ENCODE measurements at places on chromosomes 4 and X.
A peak's percentile ranks its signal among the peaks of the same experiment; 100 is the strongest.

- H3K36me3 ChIP-seq: no peaks in the 10 kb centered on the region
- no peak overlapping the region for H3K4me3 ChIP-seq
- H3K27ac ChIP-seq: no peak overlapping the region
- no peaks in the 10 kb centered on the region for H3K4me1 ChIP-seq
Observed at GRCh38 chr4:7132730-7133582, 59.4 kb upstream of the SORCS2 start.

DNA sequence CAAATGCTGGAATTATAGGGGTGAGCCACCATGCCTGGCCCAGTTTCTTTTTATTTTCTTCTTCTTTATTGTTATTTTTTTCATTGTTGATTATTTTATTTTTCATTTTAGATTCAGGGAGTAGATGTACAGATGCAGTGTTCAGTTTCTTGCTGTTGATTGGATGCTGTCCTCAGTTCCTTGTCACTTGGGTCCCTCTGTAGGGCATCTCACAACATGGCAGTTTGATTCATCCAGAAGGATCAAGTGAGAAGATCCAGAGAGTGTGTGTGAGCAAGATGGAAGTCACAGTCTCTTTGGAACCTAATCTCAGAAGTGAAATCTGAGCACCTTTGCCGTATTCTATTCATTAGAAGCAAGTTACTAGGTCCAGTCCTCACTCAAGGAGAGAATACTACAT, 20.9 kb downstream of the HMGB3 start:
- DNase-seq: no peak
- H3K27me3 ChIP-seq: no peaks in the 10 kb centered on the region
- no peak overlapping the region for H3K27ac ChIP-seq
- no peaks in the 10 kb centered on the region for H3K36me3 ChIP-seq
- no peaks in the 10 kb centered on the region for H3K4me1 ChIP-seq
- H3K4me3 ChIP-seq: no peak overlapping the region

DNA sequence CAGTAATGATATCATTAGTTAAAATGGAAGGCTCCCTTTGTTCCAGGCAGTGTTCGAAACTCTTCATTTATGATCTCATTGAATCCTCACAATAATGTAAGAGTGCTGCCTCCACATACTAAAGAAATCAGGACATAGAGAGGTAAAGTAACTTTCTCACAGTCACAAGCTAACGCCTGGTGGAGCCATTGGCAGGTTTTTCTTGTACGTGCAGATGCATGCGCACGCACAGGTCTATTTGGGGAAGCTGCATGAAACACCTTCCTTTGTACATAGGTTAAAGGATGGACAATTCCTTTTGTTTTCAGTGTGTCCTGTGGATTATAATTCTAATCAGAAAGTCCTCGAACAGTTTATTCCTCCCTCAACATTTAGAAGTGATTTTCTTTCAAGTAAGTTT, 176.2 kb downstream of the RAPGEF2 start:
- DNase-seq: no peak
- no peaks in the 10 kb centered on the region for H3K36me3 ChIP-seq
- H3K27ac ChIP-seq: no peak overlapping the region
- H3K27me3 ChIP-seq: no peaks in the 10 kb centered on the region
- no peak overlapping the region for H3K4me3 ChIP-seq
- no peaks in the 10 kb centered on the region for H3K4me1 ChIP-seq

DNA sequence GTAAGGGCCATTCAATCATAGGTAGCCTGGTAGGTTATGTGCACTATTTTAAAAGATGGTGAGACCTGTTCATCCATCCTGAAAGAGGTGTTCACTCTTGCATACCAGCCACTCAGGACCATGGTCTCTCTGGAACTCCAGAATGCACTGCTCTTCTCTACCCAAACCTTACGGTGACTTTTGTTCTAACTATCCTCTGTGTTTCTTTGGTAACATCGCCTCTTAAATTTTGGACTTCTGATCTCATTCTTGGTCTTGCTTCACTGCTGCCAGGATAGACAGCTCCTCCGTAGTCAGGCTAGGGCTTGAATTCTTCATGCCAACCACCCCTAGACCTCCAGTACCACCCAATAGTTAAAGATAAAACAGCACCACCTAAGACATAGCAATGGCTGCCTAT, 346.3 kb upstream of the GALNT7 start:
- H3K27me3 ChIP-seq: no peaks in the 10 kb centered on the region
- no peak for DNase-seq
- no peaks in the 10 kb centered on the region for H3K36me3 ChIP-seq
- H3K4me1 ChIP-seq: no peaks in the 10 kb centered on the region
- H3K4me3 ChIP-seq: no peak overlapping the region

DNA sequence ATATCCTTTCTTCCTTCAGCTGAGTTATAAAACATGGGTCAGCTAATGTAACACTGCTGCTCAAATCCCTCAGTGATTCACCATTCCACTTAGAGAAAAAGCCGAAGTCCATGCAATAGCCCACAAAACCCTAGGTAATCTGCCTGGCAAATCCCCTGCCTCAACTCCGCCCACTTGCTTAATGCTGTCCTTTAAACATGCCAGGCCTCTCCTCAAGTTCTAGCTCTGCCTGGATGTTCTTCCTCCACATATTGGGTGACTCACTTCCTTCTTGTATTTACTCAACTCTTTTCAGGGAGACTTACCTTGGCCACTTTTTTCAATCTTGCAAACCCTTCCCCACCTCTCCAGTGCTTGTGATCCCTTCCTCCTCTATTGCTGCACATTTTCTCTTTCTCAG, 89.8 kb downstream of the EMCN start:
- no peak for DNase-seq
- no peaks in the 10 kb centered on the region for H3K36me3 ChIP-seq
- no peak overlapping the region for H3K27ac ChIP-seq
- no peaks in the 10 kb centered on the region for H3K27me3 ChIP-seq

DNA sequence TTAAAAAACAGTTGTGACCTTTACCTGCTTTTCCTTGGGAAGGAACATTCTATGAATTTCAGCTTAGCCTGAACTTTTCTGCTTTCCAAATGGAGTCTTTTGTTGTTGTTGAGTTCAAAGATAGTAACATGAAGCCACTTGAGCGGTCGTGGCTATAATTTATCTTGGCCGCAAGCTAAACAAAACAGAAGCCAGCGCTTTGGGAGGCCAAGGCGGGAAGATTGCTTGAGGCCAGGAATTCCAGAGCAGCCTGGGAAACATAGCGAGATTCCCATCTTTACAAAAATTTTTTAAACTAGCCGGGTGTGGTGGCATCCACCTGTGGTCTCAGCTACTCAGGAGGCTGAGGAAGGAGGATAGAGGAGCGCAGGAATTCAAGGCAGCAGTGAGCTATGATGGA, 29.9 kb downstream of the TKTL1 start:
- no peak overlapping the region for H3K27ac ChIP-seq
- no peaks in the 10 kb centered on the region for H3K27me3 ChIP-seq
- H3K4me1 ChIP-seq: peaks cover 30% of the 10 kb centered on the region
- no peak overlapping the region for H3K4me3 ChIP-seq
- no peaks in the 10 kb centered on the region for H3K36me3 ChIP-seq

GRCh38 chrX:130094696-130095095, 15.6 kb downstream of the ELF4 start:
- peaks cover 51% of the 10 kb centered on the region for H3K4me1 ChIP-seq
- H3K4me3 ChIP-seq: no peak overlapping the region
- H3K27ac ChIP-seq: no peak overlapping the region
- no peaks in the 10 kb centered on the region for H3K27me3 ChIP-seq

DNA sequence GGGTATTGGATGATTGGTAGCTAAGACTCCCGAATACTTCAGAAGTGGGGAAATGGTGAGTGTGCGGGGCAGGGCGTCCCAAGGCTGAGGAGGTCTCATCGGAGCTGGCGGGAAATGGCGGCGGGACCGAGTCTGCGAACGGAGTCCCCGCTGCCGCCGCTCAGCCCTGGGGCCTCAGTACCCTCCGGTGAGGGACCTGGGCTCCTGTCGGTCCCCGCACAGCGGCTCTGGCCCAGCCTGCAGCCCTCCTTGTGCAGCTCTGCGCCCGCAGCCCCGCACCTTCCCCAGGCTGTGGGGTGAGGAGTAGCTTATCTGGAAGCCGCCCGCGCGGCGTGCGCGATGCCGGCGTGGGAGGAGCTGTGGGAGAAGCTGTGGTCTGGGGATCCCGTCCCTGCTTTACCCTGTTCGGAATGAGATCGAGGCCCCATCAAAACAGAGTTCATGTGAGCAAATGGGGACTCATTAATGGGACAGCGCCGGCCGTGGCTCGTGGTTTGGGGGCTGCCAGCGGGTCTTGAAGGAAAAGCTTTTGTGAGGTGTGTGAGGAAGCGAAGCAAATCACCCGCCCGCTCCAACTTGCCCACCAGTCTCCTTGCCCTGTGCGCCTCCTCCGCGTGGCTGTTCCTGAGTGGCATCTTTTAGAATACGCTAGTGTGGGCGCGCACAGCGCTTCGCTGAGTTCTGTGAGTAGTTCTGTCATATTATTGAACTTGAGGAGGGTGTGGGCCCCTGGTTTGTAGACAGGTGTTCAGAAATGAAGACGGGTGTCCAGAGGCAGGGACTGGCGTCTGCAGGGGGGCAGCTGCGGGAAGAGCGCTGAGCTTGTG, 531 bp downstream of the ZNF141 start:
- peak overlapping the region; percentile 89 for H3K27ac ChIP-seq
- peaks cover 13% of the 10 kb centered on the region for H3K36me3 ChIP-seq
- H3K4me3 ChIP-seq: peak overlapping the region; percentile 91
- DNase-seq: no peak
- H3K4me1 ChIP-seq: peaks cover 7% of the 10 kb centered on the region

GRCh38 chr4:17335371-17335770, 176.5 kb downstream of the QDPR start:
- H3K36me3 ChIP-seq: no peaks in the 10 kb centered on the region
- H3K27ac ChIP-seq: no peak overlapping the region
- no peak overlapping the region for H3K4me3 ChIP-seq
- H3K4me1 ChIP-seq: peaks cover 14% of the 10 kb centered on the region
- no peaks in the 10 kb centered on the region for H3K27me3 ChIP-seq

DNA sequence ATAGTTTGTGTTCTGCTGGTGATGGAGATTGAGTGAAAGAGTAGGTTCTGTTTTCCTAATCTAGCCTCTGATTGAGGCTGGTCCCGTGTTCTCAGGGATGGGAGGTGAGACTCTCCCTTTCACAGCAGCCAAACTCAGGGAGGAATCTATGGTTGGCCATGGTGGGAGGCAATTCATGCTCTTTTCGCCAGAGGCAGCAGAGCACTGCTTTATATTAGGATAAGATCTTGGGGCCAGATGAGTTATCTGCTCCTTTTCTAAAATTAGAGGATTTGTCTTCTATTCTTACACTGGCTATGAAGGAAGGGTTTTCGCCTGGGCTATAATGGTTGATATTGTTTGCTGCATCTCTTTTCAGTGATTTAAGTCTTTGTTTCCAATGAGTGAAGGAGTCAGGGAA, 63.9 kb upstream of the NLGN4X start:
- H3K4me1 ChIP-seq: no peaks in the 10 kb centered on the region
- H3K27ac ChIP-seq: no peak overlapping the region
- no peak for DNase-seq
- H3K36me3 ChIP-seq: no peaks in the 10 kb centered on the region

DNA sequence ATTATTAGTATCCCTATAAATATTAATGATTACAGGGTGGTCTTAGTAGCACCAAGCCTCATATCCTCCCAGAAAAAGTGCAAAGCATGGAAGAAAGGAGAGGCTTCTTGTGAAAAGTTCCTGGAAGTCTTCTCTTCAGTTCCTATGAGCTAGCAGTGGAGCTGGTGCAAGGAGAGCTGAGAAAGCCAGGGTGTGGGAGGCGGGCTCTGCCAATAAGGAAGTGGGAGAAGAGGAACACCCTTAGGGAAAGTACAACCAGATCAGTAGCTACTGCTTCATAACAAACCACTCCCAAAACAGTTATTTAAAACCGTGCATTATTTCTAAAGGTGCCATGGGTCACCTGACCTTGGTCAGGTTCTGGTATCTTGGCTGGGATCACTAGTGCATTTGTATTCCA, 72.4 kb downstream of the MAP9 start:
- no peak overlapping the region for H3K27ac ChIP-seq
- no peaks in the 10 kb centered on the region for H3K36me3 ChIP-seq
- H3K4me1 ChIP-seq: no peaks in the 10 kb centered on the region
- no peak for DNase-seq
- H3K27me3 ChIP-seq: no peaks in the 10 kb centered on the region

Measured in effector memory CD4-positive, alpha-beta T cell (primary cell).